ENCODE measurements at places on chromosomes 3 and 15. TPM values are rescaled to one million over a fixed set of nuclear protein-coding genes. Genes with fewer than 3 reads are reported as not detected.

Gene ACSBG1
- total RNA-seq: not detected

GRCh38 chr15:85828126-85828525, 33.4 kb upstream of the KLHL25 start:
- no peak for DNase-seq

Gene DYNLT2B
- 20.4 TPM for total RNA-seq

GRCh38 chr3:100603469-100603868, 5.9 kb upstream of the ADGRG7 start:
- DNase-seq: no peak

Gene GCNT3
- total RNA-seq: not detected

- no peak for DNase-seq
Observed at GRCh38 chr3:119340014-119340413, 45.8 kb downstream of the ARHGAP31 start.

Gene ACTRT3
- total RNA-seq: 0.46 TPM

GRCh38 chr3:133711013-133711412, 35.2 kb upstream of the TF start:
- DNase-seq: no peak

Gene CDHR4
- not detected for total RNA-seq

Gene SAMMSON
- total RNA-seq: not detected

DNA sequence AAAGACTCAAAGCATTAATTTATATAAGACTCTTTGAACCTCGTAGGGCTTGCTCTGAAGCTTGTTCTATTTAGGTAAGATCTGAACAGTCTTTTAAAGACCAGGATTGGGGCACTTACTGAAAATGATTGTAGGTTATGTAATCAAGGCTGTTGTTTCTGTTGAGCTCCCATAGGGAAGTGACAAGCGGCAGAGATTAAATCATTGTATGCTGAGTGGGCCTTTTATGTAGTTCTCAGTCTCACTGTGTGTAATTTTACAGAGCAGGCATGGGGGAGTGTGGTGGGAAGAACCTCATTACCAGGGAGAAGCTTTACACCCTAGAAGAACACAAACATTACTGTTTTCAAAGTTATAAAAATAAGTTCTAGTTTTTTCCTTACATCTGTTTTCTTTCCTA, 160.0 kb upstream of the SNTN start:
- no peak for DNase-seq

DNA sequence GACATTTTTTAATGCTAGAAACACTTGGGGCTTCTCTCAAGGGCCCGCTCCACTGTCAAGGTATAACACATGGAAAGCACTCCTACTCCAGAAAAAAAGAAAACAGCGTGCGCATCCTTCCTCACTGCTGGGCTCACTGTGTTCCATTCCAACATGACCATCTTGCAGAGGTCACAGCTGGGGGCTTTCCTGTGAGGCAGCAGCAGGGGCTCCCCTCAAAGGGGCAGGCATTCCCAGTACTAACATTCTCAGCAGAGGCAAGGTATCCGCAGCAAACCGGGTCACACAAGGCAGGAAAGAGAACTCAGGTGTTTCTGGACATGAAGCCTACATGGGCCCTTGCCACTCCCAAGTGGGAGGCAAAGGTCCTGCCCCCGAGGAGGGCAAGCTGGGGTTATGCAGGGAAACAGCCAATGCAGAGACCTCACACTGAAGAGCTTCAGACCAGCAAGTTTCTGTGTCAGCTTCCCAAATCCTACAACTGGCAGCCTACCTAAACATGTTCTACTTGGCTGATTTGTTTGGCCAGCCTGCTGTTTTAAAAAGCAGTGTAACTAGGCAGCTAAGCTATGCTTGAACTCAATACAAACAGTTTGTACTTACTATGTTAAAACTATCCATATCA, 6.4 kb downstream of the BDH1 start:
- no peak for DNase-seq

Gene PDZRN3
- total RNA-seq: not detected

GRCh38 chr15:46312133-46312740, 677.4 kb downstream of the SQOR start:
- peak; percentile 55 for DNase-seq

Gene IL20RB
- 2.0 TPM for total RNA-seq

DNA sequence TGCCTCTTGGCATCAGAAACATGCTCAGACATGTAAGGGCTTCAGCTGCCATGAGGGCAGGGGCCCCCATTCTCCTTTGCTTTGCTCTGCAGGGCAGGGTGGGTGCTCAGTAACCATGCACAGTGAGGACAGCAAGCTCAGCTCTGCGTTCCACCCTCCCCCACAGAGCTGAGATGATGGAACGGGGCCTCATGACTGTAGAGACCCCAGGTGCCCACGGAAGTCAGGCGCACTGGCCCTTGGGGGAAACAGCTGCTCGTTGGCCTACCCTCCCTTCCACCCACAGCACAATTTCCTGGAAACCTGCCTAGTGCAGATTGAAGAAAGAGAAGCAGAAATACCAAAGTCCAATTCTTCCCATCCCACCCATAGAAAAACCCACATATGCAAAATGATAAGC, 10.5 kb downstream of the CTXND1 start:
- no peak for DNase-seq

DNA sequence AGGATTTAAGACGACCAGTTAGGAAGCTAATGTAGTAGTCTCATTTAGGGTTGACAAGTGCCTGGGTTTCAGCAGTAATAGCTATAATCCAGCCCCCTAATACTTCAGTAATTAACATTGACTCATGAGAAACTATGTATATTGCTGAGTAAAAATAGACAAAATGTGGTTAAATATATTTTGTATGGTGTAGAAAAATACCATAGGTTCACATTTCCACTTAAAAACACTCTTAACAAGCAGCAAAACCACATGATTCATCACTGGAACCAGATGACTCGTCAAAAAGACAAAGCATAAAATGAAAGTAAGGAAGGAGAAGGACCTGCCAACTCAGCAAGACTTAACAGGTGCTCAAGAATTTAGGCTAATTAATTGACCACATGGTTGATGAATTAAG, 288.9 kb downstream of the EFHB start:
- DNase-seq: no peak

Gene HHATL
- not detected for total RNA-seq

Gene SYNPR
- total RNA-seq: not detected

Gene PLSCR1
- total RNA-seq: 48.7 TPM

Gene SH2D7
- total RNA-seq: not detected

Gene EIF3J
- 61.1 TPM for total RNA-seq

Gene HES1
- 0.81 TPM for total RNA-seq

Gene ALDH1A2
- 2.6 TPM for total RNA-seq

DNA sequence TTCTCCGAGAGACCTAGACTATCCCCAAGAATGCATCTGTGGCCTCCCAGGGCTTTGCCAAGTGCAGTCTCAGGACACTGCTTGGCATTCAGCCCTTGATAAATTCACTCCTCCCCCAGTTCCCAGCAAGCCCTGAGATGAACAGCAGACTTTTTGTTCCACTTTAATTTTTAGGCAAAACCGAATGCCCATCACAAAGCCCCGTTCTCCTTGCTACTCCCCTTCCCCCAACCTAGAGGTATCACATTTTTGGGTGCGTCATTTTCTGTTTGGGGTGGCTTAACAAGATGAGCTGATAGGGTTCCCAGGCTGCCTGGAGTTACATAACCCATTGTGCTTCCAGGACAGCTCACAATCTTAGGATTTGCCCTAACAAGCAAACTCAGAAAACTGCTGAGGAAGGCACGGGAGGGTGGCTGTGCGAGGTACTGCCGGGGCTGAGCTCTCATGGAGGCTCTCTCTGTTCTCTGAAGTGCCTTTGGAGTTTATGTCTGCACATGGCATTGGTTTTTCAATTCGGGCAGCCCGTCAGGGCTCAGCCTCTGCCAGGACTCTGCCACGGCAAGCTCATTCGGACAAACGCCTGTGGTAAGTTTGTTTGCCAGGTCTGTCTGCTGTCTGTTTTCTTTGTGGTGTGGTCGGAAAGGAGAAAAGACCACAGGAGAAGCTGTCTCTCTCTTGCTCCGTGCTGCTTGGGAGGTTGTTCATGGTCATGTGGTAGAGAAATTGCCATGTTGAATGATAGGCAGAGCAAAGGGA, at the start of gene TRAK1:
TRAK1 (plus strand) TSS at position 385 of the 759 bp plus-strand sequence; CDS start at position 498, 113 bp downstream.
- DNase-seq: no peak

DNA sequence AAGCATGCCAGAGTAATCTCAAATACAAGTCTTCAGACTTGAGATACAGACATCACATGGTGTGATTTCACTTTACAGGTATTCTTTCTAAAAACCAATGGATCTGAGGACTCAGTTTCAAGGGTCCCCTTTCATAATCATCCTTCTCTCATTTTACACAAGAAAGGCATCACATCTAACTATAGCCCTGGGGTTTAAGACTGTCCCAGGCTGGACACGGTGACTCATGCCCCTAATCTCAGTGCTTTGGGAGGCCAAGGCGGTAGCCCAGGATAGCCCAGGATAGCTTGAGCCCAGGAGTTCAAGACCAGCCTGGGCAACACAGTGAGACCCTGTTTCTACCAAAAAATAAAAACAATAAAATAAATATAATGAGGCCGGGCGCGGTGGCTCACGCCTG, 36.4 kb downstream of the UBP1 start:
- no peak for DNase-seq

DNA sequence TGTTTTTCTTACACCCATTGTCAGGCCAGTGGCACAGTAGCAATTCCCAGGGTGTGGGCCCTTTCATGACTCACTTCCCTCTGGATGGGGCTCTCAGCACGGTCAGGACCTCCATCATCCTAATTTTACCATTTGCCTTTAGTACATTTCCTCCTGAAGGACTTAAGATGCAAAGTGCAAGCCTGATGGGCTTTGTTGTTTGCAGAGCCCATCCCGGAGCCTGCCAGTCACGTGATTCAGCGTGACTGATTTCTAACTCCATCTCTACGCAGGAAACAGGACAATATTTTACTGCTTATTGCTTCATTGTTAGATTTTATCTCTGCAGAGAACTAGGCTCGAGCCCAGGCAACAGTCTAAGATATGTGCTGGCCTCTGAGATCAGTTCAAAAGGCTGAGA, 223.7 kb downstream of the PDZRN3 start:
- no peak for DNase-seq

GRCh38 chr15:90291679-90292356, 26.3 kb downstream of the NGRN start:
- peak; percentile 15 for DNase-seq

- DNase-seq: no peak
Observed at GRCh38 chr15:83475551-83475950, 28.4 kb downstream of the SH3GL3 start.

GRCh38 chr15:65833501-65834205, 35.6 kb upstream of the RAB11A start:
- DNase-seq: peak; percentile 60

Gene YEATS2
- total RNA-seq: 52.2 TPM

Gene KBTBD13
- total RNA-seq: not detected

DNA sequence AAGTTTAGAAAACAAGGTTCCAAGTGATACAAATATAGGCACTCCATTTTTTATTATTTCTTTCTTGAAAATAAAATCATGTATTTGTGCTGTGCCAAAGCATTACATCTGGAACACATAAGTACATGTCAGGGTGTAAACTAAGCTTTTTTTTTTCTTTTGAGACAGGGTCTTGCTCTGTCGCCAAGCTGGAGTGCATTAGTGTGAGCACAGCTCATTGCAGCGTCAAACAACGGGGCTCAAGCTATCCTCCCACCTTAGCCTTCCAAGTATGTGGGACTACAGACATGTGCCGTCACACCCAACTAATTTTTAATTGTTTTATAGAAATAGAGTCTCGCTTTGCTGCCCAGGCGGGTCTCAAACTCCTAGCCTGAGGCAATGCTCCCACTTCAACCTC, 9.0 kb downstream of the SPATA12 start:
- no peak for DNase-seq

DNA sequence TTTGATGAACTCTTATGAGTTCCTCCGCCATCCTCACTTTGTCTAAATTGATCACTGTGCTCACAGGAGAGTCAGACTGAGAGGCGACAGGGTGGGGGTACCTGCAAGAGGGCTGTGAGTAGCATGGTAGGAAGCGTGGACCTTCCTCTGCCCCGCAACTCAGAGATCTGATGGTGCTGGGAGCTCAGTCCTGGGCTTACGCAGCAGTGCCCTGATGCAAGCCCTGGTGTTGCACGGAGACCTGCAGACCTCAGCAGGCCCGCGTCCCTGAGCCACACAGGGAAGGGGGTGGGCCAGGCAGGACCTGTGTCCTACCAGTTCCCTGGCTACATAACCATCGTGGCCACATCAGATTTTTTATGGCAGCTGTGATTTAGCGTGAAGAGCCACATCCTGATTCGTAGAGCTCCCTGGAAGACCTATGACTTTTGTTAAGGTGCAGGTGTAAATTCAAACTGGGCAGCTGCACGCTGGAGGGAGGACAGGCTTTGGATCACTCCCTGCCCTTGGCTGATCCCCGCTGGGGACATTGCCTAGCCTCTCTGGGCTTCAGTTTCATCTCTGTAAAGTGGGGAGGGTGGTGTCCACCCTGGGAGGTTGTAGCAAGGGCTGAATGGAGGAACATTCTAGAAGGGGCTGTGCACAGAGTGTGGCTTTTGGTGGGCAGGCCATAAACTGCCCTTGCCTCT, 176.1 kb downstream of the KLF13 start:
- no peak for DNase-seq

Gene CYP1A2
- total RNA-seq: not detected

DNA sequence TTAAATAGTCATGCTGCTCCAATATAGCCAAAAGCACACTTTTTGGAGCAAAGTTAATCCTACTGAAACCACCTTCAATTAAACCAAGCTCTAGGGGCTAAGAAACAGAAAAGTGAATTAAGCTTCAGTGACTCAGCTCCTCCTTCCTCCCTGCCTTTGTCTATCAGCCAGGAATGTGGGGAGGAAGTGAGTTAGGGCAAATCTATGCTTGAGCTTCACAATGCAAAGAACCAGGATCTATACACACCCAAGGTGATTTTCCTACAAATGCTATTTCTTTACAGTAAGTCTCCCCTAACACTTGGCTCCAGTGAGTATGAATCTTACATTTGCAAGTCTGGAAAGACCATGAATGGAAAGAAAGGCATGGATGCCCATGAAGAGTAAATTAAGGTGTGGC, 212.1 kb downstream of the P3H2 start:
- DNase-seq: no peak

Gene NSUN3
- 19.4 TPM for total RNA-seq

DNA sequence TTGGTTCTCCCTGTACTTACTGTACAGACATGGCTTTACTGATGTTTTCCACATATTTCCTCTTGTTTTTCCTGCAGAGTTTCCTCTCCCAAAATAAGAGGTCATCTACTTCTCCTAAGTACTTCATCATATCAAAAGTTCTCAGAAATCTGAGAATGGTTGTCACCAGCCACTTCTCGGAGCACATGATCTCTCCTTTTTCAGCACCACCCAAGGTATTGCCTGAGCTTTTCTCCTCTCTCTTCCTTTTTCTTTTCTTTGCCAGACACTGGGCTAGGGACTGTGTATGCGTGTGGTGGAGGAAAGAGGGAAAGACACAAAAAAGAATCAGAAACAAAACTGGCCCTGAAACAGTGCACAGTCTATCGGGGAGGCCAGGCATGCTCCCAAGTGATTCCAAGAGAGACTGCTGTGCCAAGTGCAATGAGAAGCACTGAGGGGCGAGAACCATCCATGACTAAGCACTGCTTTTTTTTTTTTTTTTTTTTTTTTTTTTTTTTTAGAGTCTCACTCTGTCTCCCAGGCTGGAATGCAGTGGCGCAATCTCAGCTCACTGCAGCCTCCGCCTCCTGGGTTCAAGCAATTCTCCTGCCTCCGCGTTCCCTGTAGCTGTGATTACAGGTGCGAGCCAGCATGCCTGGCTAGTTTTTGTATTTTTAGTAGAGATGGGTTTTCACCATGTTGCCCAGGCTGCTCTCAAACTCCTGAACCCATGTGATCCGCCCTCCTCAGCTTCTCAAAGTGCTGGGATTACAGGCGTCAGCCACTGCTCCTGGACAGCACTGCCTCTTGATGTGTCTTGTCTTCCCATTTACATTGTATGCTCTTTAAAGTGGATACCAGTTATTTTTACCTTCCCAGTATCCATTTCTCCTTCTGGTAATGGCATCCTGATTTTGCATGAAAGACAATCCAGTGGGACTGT, 194.0 kb upstream of the FEZF2 start:
- no peak for DNase-seq

Data from activated T-cell treated with anti-CD3 and anti-CD28 coated beads, Interleukin-2, amount 50 U/mL, for 72 hours (primary cell).